ENCODE measurements at places on chromosomes 16 and 17.

DNA sequence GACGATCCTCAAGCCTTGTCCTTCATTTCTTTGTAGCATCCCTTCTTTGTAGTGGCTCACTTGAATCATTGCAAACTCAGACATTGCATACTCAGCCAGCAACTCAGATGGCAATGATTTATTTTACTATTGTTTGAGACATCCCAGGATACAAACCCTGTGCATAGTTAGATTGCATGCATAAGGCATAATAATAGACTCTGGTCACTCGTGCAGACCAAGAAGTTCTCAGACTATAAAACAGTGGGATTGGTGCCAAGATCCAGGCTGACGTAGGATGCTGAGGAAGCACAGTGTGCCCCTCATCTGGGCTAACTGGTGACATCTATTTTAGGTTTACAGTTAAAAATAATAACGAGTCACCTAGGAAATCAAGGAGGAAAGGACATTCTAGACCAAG is 142.3 kb downstream of the PMP22 start:
- DNase-seq: no peak

GRCh38 chr17:66945147-66945835 is 19.2 kb upstream of the CACNG4 start:
- DNase-seq: no peak

DNA sequence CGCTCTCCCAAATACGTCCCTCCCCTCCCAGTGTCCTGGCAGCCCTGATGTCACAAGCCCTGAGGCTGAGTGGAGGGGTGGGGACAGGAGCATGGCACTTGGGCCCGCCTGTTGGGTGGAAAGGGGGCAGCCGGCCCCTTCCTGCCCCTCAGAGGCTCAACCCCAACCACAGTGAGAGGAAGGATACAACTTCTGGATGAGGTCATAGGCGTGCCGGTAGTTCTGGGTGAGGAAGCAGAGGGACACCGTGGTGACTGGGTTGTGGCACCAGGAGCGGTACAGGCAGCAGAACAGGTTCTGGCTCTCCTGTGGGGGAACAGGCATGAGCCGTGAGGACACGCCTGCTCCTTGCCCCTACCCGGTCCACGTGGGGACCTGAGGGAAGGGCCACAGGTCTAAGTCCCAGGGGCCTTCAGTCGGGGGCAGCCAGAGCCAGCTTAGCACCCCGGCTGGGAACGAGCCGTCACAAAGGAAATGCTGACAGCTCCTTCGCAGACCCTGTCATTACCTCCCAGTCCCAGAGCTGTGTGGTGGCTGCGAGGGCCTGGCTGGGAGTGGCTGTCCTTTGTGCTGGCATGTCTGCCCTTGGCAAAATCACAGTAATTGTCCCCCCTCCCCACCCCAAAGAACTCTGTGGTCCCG is 11.2 kb upstream of the MTSS2 start:
- DNase-seq: no peak

DNA sequence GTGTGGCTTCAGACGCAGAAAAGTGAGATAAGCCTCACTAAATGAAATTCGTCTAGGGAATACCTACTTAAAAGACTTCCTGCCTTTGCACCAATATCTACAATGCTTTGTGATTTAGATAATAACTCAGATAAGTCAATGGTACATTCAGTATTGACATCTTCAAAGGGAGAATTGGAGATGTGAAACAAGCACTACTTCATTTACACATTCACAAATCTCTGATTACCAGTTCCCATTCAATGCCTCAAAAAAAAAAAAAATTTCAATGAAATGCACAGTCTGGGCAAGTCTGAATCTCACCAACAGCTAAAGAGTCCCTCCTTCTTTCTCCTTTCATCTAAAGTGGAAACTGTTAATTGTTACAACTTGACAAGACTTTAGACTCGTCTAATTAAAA is 3.7 kb downstream of the PHF12 start:
- no peak for DNase-seq

GRCh38 chr17:44877121-44877520 is 22.1 kb downstream of the EFTUD2 start:
- no peak for DNase-seq

GRCh38 chr16:22347100-22347820 is 27.2 kb downstream of the CDR2 start:
- DNase-seq: no peak

- no peak for DNase-seq
These were observed 27.4 kb upstream of the KDM8 start for GRCh38 chr16:27175888-27176287.

DNA sequence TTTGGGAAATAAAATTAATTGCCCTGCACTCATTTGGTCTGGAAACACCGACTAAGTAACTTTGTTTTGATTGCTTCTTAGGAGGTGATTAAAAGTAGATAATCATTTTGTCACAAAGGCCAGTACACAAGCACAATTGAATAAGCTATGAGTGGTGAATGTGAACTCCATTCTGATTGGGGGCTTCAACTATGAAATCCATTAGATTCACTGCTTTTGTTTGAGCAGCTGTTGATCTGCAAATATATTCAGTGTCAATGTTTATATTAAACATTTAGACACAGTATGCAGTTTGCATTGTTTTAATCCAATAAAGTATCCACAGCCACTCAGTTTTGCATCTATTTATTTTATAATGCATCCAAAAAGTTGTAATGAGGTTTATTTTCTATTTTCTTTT is 817.5 kb downstream of the CDH11 start:
- no peak for DNase-seq
